ENCODE measurements at places on chromosomes 3 and 15.

GRCh38 chr3:42214565-42215283 is 51.3 kb downstream of the CCK start:
- no peak for DNase-seq

GRCh38 chr3:136105044-136105443 is 91.1 kb downstream of the MSL2 start:
- no peak for DNase-seq

GRCh38 chr15:75136118-75136517 is 65.6 kb upstream of the C15orf39 start:
- no peak for DNase-seq

- no peak for DNase-seq
Observed at GRCh38 chr15:43518197-43518761, 871 bp downstream of the MAP1A start.

DNA sequence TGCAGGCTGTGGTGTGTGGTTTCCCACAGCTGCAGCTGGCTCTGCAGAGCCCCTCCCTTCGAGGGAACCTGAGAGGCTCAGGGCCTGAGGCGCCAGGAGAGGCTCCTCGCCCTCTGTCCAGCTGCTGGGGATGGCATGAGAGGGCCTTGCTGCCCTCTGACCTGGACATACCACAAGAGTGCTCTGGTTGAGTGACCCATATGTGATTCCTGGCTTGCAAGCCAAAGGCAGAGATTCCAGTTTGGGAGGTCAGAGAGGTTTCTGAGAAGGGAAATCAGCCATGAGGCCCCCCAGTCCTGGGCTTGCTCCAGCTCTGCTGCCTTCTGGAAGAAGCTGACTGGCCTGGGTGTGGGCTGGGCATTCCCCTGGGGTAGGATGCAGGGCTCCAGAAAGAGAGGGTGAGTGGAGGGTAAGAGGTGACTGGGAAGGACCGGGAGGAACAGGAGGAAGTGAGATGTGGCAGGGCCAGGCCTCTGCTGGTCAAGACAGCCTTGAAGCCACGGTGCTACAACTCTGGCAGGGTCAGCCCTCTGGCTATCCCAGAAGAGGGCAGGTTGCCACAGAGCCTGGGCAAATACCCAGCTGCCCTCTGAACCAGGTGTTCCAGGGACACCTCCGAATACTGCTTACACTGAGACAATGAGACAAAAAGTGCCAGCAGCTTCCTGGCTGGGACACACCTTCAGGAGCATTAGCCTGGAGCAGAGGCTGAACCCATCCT is 16.0 kb upstream of the SRP14 start:
- no peak for DNase-seq

DNA sequence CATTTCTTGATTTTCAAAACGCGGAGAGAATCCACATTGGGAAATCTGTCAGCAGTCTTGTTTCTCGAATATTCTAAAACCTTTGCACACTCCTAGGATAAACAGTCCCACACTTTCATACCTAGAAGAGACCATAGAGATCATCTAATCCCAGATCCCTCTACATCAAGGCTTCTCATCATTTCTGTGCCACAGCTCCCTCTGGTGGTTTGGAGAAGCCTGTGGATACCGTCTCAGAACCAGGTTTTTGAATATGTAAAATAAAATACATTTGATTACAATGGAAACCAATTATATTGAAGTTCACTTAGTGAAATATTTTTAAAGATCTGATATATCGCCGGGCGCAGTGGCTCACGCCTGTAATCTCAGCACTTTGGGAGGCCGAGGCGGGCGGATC is 211.9 kb upstream of the GOLGA6L4 start:
- DNase-seq: no peak

DNA sequence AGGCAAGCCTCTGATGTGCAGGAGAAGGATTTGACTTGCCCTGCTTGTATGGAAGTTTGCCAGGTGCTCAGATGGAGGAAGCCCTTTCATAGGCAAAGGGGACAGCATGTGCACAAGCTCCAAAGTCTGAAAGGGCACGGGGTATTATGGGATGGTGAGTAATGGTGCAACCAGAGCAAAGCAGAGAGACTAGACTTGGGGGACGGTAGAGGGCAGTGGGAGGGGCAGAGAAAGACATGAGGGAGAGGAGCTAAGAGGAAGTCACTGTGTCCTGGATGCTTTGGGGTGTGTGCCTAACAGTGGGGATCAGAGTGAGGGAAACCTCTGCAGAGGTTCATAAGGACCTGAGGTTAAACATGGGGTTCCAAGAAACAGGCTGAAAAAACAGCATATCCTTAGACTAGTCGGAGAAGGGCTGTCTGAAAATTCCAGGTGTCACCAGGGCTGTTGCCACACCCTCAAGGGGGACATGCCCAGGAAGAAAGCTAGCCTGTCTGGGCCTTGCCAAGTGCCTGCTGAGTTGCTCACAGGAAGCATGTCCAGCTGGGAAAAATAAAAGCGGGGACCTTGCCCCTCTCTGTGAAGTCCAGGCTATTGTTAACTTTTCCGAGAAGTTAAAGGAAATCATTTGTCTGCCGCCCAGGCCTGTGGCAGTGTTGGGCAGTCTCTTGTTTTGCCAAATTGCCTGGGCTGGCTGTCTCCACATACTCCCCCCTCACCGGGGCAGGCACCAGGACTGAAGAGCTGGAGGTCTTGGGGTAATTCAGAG is 47.1 kb downstream of the HRH1 start:
- no peak for DNase-seq

GRCh38 chr15:32889214-32889613 is 171.4 kb downstream of the GREM1 start:
- no peak for DNase-seq

DNA sequence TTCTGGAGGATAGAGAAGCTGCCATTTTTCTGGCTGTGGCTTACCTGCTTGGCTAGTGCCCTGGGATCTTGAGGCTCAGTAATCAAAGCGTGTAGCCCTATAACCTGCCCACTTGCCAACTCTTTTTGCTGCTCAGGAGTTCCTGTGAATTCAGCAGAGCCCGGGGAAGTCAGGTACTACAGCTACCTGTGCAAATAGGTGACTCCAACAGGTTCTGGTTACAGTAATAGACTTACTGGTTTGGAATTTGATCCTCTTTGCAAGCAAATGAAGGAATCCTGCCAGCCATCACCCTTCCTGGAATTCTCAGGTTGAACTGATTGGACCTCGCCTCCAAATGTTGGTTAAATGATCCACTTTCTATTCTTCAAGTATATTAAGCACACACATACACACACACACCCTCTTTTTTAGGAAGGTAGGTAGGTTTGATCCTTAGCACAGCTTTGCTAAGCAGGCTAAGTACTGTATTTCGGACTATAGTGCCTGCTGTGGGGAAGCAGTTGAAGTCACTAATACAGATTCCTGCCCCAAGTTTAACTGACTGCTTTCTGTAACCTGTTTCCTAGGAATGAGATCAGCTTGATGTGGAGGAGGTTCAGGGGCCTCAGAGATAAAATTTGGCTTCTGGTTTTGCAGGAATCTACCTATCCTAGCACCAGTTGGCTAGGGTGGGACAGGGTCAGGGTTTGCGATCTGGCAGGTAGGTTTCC is 2.3 kb downstream of the PPCDC start:
- DNase-seq: no peak

- no peak for DNase-seq
Observed at GRCh38 chr3:66039590-66039887, 821 bp upstream of the MAGI1 start.

GRCh38 chr3:45746777-45747622 is 49.3 kb downstream of the SLC6A20 start:
- no peak for DNase-seq

GRCh38 chr3:196486263-196486662 is 17.3 kb downstream of the RNF168 start:
- peak; percentile 34 for DNase-seq

GRCh38 chr3:67118635-67119034 is 120.5 kb downstream of the KBTBD8 start:
- no peak for DNase-seq

DNA sequence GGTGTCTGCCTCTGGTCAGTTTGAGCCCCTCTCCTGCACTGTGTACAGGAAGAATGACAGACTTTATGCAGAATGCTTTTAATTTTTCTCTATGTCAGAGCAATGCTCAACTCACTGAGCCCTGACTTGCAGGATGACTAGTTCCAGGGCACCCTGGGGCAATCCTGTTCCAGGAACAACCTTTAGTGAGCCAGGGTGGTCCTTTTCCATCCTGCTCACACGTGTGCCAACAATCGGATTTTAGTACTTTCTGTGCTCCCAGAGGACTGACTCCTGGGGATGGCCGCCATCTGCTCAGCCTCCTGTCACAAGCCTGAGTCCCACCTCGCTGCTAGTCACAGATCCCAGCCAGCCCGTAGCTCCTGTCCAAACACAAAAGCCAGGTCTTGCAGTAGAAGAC is 48.2 kb upstream of the ALDH1A3 start:
- DNase-seq: no peak

DNA sequence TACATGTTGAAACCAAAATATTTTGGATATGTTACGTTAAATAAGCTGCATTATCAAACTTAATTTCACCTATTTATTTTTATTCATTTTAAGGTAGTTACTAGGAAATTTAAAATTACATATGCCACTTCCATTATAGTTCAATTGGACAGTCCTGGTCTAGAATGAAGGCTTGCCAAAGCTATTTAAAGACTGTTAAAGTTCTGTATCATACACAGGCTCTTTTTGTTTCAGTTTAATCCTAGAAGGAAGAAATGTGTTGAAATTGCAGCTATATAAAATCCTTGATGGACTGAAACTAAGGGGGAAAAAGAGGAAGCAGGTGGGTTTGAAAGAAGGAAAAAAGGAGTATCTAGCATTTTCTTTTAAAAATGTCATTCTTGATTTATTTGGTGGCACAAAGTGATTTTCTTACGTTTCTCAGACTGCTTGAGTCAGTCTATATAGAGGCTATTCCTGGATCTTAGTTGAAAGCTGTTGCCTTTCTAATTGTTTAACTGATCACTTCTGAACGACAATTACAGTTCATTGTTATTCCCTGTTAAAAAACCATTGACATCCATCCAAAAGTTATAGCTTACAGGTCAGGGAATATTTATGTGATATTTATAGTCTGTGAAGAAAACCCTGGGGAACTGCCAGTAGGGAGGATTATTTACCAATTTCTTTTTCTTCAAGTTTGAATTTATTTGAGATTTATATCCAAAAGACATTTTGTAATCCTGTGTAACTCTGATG is 195.0 kb downstream of the RORA start:
- DNase-seq: no peak

DNA sequence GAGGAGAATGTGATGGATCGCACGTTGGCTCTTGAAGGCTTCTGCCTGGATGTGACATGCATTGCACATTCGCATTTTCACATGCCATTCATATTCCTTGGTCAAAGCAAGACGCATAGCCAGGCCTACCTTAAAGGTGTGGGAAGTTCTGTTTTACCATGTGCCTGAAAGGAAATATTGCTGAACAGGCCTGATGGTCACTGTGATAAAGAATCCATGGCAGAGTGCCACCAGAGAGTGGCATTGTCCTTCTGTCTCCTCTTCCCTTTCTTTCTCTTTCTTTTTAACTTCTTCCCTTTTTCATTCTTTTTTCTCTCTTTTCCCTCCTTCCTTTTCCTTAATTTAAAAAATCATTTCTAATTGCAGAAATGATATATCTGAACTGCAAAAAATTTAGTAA is 15.9 kb upstream of the MITF start:
- no peak for DNase-seq

- DNase-seq: no peak
Observed at GRCh38 chr3:168081856-168082255, 13.9 kb downstream of the GOLIM4 start.

- no peak for DNase-seq
Observed at GRCh38 chr3:10137178-10137577, 4.4 kb upstream of the VHL start.

GRCh38 chr15:55796321-55796965 is 53.5 kb upstream of the PRTG start:
- no peak for DNase-seq

DNA sequence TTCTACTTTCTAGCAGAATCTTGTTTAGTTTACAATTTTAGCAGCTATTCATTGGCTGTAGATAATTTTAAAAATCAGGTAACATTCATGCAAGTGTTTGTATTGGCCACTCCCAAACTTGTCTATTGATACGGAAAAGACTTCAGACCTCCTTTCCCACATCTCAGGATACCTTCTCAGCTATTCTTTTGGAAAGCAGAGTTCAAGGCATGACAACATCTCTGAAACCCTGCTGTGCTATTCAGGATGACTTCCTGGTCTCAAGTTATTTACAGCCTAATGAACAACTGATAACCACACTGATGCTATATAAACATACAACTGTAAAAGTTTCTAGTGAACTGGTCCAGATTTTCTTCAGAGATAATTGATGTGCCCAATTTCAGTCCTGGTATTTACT is 55.8 kb downstream of the DZIP3 start:
- no peak for DNase-seq

DNA sequence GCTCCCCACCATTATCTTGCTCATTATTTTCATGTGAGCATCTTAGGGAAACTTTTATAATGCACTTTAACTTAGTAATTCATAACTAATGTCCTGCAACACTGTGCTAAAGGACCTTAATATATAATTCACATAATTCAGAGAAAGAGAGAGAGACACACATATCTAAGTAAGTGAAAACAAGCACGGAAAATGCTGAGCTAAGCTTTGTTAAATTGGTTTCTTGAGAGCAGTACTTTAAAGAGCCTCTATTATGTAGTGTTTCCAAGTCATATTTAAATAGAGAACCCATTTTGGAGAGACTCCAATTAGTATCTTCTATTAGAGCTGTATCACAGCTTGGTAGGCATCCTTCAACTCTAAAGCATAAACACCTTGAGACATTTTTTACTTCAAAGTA is 354.1 kb upstream of the SOX14 start:
- DNase-seq: no peak

DNA sequence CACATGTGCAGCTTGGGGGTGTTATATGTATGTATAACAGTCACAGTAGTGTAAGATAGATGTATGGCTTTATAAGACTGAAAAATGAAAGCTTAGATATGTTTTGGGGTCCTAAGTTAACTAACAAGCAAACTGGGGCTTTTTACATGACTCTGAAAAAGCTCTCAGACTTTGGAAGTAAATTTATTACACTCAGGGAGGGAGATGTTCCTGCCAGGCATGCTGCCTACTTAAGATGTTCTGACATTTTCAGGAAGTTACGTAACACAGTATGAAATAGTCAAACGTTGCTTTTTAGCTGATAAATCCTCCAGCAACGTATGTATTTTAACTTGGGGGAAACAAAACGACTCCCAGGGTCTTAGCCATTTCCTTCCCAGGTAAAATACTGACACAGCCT is 1.7 kb upstream of the IFT57 start:
- DNase-seq: no peak

DNA sequence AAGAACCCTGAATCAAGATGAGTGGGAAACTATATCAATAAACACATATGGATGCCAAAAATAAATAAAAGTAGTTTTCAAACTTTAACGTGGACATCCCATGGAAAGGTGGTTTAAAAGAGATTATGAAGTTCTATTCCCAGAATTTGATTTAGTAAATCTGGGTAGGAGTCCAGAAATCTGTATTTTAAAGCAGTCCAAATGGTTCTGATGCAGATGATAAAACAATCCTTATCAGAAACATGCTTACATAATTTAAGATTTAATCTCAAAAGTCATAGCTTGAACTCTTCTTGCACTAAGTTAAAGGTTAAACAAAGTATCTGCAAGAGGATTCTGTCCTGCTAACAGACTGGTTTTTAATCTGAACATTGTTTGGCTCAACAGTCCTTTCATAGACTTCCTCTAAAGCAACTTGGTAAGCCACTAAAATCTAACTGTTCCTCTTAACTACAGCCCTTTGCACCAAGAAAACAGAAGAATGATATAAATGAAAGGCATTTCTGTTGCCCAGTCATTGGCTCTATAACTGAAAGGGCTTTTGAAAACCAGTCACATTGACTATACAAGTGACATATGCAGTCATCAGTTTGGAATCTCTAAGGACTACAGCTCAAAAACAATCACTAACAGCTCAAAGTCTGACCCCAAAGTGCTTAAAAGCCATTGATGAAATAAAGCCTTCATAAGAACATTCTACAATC is 23.4 kb upstream of the MAP4 start:
- DNase-seq: no peak

Data from activated CD4-positive, alpha-beta T cell treated with anti-CD3 and anti-CD28 coated beads, Interleukin-2, amount 50 U/mL, for 1 hour (primary cell).